ENCODE measurements at places on chromosomes 11 and 22.
A peak's percentile ranks its signal among the peaks of the same experiment; 100 is the strongest.

- no peak for DNase-seq
Measured at GRCh38 chr22:29302402-29302680, 4.1 kb upstream of the GAS2L1 start.

- no peak for DNase-seq
Measured at GRCh38 chr11:107397357-107397756, 60.3 kb downstream of the CWF19L2 start.

- DNase-seq: no peak
Measured at GRCh38 chr11:128483211-128483788, 104.1 kb downstream of the ETS1 start.

DNA sequence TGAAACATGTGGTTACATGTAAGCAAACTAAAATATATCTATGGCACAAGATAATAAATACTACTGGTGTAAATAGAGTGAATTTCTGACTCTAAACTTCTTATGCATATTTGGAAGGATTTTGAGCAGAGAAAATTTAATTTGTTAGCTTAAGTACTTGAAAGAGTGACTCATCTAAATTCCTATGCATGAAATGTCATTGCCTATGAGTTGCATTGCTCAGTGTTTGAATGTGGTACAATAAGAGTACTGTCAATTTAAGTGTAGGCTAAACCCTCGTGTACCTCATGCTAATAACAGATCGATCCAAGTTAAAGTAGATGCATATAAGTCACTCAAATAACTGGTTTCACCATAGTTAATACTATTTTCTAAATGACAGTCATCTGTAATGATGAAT is 5.3 kb upstream of the CARD18 start:
- DNase-seq: no peak

- no peak for DNase-seq
Measured at GRCh38 chr11:121578251-121578976, 125.6 kb upstream of the SORL1-AS1 start.

- no peak for DNase-seq
Measured at GRCh38 chr11:68335683-68336082, 23.3 kb downstream of the LRP5 start.

- no peak for DNase-seq
Measured at GRCh38 chr11:101914341-101914737, 471 bp upstream of the CEP126 start.

DNA sequence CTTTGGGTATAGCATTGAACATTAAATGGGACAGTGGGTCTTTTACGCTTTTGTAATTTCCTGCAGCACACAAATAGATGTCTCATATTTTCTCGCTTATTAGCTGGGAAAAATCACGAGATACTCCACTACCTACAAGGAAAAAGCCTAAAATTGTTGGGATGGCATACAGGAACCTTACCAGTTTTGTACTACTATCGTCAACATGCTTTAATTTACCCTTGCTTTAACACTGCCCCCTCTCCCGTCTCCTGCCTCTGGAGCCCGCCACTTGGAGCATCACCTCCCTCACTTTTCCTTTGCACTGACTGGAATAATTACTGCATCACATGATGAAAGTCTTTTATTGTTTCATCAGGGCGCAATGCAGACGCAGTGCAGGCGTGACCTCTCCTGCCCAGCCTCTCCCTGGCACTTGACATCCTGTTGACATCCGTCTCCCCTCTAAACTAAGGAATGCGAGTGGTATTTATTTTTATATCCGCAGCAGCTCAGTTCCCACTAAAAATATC is 1.0 kb upstream of the FNBP4 start:
- peak; percentile 7 for DNase-seq

DNA sequence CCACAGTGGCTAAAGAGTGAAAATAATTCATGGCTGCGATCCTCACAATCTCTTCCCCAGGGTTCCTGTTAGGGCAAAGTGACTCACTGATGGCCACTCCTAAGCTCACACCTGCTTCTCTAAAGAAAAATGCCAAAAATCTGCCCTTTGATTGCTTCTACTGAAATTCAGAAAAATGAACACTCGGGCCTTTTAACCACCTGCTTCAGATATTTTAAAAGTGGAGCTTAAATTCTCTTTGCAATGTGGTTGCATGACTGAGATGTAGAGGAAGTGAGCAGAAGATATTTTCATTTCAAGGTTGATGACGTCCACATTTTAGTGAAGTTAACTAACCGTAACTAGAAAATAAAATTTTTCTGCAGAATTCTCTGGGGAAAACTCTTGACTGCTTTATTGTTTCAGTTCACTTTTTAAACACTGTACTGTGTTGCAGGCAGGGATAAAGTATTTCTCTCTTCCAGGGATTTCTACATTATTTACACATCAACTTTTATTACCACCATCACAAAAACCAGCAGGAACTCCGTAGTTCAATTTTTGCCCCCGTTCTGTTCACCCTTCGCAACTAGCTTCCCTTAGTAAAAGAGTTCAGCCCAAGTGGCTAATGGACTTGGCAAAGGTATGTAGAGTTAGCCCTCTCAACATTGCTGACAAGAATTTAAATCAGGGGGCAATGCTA is 8.5 kb downstream of the RAB30 start:
- DNase-seq: no peak

GRCh38 chr22:45579306-45579705 is 76.6 kb downstream of the FBLN1 start:
- no peak for DNase-seq

- DNase-seq: peak; percentile 23
Measured at GRCh38 chr11:88886796-88887195, 179.0 kb downstream of the GRM5 start.

- DNase-seq: no peak
Measured at GRCh38 chr11:81331611-81332235, 1401.9 kb downstream of the FAM181B start.

DNA sequence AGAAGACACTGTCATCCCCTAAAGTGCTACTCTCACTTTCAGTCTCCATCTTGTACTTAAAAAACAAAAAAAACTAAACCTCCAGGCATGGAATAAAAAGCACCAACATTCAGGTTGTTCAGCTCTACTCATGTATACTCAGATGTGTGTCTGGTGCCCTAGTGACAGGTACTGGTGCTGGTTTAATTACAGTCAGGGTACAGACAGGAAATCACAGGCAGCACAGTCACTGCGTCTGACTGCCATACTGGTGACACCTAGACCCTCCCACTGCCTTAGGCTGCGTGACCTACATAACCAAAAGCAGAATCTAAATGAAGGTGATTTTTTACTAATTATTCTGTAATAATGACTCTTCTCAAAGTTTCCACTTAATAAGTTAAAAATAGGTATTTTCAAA is at the start of gene ARHGAP32:
Gene ARHGAP32, minus strand, starts transcription at position 176 of the 400 bp plus-strand sequence. Its CDS starts 127 bp downstream, at position 49.
- DNase-seq: no peak

- no peak for DNase-seq
Measured at GRCh38 chr11:33691066-33691864, 9.4 kb downstream of the C11orf91 start.

DNA sequence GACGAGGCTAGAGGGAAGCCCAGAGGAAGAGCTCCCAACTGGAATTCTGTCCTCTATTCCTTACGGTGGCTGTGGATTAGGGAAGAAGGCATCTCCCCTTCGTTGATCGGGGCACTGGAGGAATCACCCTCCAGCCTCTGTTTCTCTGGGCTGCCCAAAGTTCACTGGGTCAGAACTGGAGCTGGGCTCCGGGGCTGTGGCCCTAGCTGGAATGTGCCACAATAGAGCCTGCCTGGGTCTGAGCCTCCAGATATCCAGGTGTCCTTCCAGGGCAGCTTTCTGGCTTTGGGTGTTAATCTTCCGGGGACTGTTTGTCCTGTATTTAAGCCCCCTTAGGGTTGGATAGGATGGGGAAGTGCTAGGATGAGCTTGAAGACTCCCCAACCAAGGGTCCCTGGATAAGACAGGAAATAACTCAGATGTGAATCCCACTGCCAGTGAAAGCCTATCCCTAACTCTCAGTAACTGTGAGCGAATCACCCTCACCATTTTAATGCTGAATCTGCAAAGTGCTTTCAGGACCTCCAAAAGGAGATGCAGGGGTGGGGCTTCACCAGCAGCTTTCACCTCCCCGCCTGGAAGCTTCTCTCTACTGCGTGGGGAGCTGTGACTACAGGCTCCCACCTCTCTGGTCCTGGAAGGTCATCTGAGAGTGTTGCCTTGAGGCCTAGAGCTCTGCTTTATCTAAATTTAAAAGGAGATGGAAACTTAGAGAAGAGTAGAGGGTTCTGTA is 9.5 kb downstream of the YPEL4 start:
- no peak for DNase-seq

DNA sequence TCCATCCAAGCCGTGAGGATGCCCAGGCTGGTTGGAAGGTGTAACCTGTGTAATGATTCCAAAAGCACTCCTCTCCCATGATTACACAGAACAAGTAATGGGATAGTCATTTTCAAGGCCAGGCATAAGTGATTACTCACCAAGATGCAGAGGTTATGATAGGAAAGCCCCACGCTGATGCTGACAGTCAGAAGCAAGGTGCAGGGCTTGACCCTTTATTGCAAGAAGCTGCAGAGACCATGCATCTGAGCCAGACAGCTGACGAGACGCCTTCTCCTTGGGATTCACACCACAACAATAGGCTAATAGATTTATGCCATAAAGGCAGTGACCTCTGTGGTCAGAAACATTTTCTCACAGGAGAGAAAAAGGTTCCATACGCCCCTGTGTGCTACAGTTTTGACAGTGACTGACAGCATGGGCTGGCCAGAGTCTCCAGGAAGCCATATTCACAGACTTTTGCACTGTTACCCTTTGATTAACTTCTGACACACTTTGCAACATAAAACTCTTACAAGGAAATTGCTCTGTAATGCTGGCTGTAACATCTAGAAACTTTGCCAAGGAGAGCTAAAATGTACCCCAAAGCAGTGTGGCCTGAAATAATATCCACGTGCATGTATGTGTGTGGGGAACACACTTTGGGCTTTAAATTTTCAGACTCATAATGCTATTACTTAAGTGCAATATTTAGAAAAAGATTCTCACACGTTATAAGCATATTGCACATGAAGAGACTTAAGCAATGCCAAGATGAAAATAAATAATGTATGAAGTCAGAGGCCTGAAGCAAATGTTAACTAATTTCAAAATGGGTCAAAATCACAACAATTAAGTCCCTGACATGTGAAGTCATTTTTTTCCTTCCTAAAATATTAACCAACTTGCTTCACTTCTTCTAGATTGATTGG is 1079.0 kb upstream of the TENM4 start:
- DNase-seq: no peak

DNA sequence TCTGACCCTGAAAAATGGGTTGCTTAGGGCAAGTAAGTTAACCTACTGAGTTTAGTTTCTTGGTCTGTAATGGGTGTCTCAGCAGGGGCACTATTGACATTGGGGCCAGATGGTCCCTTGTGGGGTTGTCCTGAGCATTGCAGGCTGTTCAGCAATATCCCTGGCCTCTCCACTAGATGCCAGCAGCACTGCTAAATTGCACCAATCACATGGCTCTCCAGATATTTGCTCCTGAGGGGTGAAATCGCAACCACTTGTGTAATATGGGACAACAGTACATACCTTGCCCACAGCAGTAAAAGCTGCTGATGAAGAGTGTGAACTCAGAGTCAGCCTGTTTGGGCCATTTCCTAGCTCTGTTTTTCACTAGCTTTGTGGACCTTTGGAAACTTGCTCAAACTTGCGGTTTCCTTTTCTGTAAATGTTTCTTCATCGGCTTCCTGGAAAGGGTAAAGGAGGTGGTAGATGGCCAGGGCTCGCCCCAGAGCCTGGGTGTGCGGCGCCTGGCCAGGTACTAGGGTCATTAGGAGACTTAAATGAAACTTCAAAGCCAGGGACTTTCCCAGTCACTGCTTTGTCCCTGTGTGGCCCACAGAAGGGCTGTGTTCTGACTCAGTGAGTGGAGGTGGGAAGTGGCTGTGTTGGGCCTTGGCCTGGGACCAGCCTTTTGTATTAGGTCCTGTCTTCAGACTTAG is 13.0 kb downstream of the NCF4 start:
- DNase-seq: no peak

DNA sequence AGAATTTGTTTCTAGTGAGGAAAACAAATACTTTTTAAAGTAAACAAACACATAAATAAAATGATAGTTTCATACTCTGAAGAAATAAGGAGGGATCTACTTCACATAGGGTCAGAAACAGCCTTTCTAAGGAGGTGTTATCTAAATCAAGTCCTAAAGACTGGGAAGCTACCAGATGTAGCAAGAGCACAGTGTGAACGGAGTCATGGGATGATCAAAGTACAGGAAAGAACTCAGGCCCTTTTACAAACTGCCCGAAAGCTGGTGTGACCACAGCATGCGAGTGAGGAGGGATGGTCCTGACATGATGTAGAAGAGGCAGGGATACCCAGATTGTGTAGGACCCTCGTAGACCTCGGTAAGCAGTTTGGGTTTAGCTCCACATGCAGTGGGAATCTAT is 102.8 kb downstream of the ARHGAP32 start:
- no peak for DNase-seq

DNA sequence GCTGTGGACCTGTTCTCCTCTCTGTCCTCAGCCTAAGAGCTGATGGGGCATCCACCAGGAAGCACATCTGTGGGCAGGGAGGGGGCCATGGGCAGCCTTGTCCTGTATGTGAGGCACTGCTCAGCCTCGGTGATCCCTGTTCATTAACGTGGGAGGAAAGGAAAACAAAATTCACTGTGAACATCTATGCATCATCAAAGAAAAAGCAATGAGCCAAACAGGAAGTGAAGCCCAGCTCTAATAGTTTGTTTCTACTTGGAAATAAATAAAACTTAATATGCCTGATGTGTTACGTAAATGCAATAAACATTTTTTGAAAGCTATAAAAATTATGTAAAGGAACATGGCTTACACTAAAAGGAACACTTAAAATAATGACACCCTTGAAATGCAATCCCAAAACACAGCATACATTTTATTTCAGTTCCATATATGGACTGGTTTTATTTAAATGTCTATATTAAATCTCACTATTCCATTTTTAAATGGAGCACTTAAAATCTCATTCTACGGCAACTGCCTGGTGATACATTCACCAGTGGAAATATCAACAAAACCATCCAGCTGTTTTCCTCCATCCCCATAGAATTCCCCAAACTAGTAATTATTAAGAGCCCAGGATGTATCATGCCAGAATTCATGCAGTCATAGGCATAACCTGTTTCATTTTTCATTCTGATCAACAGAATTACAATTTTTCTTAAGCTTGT is 78.3 kb downstream of the ZNF280B start:
- no peak for DNase-seq

GRCh38 chr22:43884600-43885318 is 7.1 kb downstream of the PNPLA5 start:
- peak; percentile 18 for DNase-seq

GRCh38 chr22:31616315-31616980 is 45.6 kb downstream of the PISD start:
- no peak for DNase-seq

- no peak for DNase-seq
Measured at GRCh38 chr22:29528144-29528543, 25.4 kb downstream of the THOC5 start.

GRCh38 chr22:50011447-50012210 is 936 bp downstream of the IL17REL start:
- DNase-seq: no peak

- no peak for DNase-seq
Measured at GRCh38 chr11:60966890-60967289, 4.6 kb upstream of the CD6 start.

DNA sequence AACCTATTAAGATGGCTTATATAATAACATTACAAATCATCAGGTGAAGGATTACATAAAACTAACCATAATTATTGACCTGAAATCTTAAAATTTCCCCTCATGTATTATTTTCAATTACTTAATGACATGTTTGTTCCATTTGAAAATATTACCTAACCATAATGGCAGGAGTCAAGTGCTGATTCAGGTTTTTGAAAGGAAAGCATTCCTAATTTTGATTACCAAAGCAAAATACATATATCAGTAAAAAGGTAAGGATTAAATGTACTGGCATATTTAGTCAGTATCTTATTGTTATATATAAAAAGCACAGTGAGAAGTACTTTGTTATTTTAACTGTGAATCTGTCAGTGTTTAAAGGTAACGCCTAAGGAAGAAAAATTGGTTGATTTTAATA is 960.0 kb upstream of the CNTN5 start:
- DNase-seq: no peak

Data from T-helper 1 cell (primary cell).